Activated B cell treated with CpG ODN at 0.5 μM for 24 hours (primary cell): ENCODE measurements at places on chromosomes 11 and 22. TPM values are rescaled to one million over a fixed set of nuclear protein-coding genes. Genes with fewer than 3 reads are reported as not detected.

DNA sequence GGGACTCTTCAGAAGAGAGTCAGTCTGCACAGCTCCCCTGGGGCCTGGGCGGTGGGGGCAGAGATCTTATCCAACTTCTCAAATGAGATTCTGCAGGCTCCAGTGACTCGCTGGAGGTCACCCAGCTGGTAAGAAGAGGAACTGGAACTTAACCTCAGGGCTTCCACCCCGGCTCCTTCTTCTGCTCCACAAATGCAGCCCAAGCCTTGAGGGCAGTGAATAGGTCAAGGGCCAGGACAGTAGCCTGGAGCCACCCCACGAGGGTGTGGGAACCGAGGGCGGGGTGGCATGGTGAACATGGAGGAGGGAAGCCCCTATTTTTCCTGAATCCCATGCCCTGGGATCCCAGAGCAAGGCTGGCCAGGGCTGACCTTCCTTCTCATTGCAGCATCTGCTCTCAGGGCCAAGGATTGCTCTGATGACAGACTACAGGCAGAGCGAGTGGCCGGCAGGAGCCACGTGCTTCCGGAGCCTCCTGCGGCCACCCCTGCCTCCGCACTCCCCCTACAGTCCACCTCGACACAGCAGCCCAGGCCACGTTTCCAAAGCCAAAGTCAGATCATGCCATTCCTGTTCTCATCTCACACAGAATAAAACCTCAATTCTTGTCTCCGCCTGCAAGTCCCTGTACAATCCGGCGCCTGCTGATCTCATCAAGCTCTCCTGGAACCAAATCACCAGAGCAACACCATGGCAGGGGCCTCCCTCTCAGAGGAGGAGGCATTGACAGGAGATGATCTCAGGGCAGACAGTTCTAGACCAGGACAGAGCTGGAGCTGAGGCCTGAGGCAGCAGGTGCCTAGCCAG, 21.1 kb upstream of the UPK3A start:
- DNase-seq, result peak; percentile 78

DNA sequence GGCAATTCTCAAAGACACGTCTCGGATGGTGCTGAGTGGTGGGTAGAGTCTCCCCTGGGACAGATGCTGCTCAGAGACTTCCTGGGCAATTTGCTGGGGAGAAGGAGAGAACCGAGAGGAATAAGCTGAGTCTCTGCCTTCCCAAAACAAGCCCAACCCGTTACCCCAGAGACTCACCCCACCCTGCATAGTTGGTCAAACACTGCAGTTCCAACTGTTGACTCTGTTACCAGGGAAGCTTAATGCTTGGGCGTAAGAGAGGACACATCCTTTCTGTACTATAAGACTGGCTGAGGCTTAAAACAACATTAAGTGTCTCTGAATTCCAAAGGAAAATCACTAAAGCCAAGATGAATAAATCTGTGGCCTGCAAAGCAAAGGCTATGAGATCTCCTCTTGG, 68.1 kb downstream of the CCDC81 start:
- DNase-seq, result no peak

DNA sequence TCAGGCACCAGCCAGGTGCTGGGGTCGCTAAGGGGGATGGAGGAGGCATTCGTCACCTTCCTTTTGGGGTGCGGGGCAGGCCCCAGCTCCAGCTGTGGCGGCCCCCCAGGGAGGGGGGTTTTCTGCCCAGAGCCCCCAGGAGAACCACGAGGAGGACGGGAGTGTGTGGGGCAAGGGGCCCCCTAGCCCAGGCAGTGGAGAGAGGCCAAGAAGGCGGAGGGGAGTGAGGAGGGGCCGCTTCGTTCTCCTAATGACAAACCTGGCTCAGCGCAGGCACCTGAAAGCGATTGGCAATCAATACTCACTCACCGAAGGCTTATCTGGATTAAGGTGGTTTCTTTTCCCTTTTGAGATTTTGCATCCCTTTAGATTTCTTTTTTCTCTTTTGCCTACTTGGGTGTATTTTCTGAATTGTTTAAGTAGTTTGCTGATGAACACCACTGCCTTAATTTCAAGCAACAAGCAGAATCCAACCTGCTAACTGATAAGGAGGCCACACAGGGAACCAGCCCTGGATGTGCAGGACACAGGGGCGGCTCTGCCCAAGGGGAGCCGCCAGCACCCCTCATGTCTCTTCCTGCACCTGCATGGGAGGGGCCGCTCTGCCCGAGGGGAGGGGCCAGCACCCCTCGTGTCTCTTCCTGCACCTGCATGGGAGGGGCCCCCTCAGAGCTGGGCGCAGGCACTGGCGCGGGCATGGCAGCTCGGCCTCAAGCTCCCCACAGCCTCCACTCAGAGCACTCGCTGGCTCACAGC, 122.3 kb downstream of the BRD1 start:
- DNase-seq, result no peak

DNA sequence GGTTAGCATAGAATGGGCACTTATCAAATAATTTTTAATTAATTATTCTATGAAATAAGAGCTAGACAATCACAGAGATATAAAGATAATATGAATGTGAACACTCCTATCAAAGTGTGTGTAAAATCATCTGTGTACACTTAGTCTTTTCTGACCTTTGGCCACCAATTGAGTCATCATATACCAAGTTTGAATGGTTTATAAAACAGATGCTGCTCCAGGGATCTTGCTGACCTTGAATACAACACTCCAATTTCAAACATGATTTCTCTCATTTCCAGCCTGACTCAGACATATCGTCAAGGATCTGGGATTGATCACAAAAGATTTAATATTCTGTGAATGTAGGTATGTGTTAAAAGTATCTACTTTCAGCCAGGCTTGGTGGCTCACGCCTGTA, 2.9 kb upstream of the OR51V1 start:
- DNase-seq, result no peak

- DNase-seq, result peak; percentile 78
Observed at GRCh38 chr11:69055598-69056516, 7.1 kb downstream of the TPCN2 start.

DNA sequence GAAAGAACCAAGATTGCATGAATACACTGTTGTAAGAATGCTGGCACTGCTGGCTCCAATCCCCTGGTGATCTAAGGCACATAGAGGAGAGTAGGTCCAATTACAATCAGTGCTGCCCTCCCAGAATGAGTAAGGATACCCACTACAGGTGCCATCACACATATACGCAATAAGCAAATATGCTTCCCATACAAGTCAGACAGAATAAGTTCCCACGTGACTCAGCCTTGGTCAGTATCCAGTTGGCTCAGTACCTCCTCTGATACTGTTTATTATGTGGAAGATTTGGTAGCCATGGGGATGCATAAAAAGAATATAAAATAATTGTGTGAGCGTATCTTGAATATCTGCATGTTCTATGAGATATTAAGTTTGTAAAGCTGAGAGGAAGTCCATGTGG, 8.9 kb upstream of the OR2D3 start:
- no peak for DNase-seq

DNA sequence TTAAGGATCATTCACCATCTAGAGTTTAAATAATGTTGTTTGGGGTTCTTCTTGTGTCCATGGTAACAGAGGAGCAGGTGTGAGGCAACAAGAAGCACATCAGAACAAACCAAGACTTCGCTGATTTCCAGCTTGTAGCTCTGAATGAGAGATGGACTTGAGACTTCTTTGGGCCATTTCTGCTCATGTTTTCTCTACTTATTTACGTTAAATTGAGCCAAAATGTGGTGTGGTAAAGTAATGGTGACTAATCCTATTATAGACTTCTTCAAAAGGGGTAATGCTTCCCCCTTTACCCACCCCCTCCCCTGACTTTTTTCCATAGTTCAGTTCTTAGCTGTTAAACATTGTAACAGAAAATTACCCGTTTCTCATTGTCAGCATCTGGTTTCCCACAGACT, 65.2 kb downstream of the CSTPP1 start:
- no peak for DNase-seq

DNA sequence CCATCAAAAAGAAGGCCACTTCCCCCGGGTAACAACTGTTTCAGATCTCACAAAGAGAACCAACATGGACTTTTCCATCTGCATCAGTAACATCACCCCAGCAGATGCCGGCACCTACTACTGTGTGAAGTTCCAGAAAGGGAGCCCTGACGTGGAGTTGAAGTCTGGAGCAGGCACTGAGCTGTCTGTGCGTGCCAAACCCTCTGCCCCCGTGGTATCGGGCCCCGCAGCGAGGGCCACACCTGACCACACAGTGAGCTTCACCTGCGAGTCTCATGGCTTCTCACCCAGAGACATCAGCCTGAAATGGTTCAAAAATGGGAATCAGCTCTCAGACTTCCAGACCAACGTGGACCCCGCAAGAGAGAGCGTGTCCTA, 3.7 kb downstream of the SEC14L6 start:
- no peak for DNase-seq

DNA sequence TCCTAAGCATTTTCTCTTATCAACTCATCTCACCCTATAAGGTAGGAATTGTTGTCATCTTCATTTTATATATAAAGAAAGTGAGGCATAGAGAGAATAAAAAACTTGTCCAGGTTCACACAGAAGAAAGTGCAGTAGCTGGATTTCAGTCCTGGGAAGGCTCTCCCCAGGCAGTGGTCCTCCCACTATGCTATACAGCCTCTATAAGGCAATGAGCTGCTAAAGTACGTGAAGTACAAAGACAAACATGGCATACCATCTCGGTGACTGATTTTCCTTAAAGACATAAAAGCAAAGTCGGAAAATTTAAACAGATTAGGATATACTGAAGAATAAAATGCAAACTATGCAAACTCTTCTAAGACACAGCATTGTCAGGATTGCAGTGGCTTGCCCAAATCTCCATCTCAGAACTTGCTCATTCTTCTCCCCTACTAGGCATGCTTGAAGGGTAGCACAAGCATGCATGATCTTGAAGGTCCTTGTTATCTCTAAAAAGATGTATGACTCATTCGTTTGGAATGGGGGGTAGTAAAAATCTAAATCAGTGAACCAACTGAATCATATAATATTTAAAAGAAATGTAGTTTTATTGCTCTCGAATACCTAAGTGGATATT, 97.8 kb upstream of the CSNK2A3 start:
- no peak for DNase-seq

DNA sequence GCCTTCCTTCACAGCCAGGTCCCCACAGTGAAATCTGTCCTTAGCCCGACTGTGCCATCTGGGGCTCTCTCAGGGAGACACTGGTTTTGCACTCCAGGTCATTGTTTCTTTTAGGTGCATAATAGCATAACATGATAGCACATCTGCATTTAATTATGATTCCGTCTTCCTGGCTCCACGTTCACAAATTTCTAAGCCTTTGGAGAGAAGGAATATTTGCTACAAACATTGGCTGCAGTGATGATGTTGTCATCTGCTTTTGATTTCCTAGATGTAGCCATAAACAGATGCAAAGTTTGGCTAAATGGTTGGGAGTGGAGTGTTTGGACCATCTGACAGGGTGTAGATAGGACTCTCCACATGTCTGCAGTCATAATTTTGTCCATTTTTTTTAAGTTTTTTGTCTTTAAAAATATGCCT, 12.0 kb upstream of the CAT start:
- no peak for DNase-seq

DNA sequence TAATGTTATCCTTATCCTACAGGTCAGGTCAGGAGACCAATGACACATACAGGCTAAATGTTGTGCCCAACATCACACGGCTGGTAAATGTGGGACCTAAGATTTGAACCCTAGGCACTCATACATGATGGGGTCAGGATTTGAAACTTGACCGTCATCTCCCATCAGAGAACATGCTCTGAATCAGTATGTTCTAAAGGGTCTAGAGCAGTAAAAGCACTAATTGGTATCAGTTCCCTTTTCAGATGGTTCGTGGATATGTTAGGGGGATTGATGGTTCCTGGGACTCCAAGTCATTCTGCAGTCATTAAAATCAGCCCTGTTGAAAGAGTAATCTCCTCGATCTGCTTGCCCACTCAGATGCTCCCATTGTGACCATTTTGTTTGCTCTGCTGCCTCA, 65.5 kb downstream of the BMAL1 start:
- no peak for DNase-seq

GRCh38 chr11:83118814-83119213, 38.1 kb upstream of the PCF11 start:
- no peak for DNase-seq

DNA sequence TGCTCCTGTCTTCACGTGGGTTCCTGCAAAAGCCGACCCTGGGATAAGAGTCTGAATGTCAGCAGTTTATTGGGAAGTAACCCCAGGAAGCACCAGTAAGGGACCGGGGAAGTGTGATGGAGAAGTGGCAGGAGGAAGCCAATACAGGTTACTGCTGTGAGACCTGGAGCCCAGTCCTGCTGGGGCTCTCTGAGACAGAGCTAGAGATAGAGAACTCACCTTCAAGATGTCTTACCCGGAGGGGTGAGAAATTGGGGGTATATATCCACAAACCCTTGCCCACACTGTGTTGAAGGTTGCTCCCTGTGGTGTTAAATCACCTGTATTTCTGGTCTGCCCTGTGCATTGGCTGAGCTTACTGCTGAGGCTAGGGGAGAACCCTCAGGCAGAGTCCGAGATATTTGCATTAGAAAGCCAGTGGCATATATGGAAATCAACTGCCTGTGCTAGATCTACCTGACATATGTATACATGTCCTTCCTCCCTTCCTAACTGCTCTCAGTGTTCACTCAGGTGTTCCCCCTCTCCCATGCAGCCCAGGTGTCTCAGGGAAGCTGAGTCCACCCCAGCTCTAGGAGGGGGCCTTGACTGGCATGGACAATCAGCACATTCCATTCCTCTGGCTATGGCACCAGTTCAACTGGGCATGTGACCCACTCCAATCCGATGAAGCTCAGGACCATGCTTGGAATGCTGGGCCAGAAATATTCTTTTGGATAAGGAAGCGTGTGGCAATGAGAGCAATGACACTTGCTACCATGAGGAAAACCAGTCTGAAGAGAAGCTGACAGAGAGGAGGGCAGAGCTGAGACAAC, 6.8 kb upstream of the MICAL2 start:
- no peak for DNase-seq

- DNase-seq, result no peak
Observed at GRCh38 chr11:87300640-87301380, 263.1 kb downstream of the TMEM135 start.

DNA sequence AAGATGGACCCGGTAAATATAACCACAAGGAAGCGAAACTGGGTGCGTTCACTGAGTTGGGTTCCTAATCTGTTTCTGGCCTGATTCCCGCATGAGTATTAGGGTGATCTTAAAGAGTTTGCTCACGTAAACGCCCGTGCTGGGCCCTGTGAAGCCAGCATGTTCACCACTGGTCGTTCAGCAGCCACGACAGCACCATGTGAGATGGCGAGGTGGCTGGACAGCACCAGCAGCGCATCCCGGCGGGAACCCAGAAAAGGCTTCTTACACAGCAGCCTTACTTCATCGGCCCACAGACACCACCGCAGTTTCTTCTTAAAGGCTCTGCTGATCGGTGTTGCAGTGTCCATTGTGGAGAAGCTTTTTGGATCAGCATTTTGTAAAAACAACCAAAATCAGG, 74.4 kb downstream of the NCAPD3 start:
- no peak for DNase-seq

GRCh38 chr11:117898059-117898458, 21.6 kb upstream of the FXYD6 start:
- DNase-seq, result no peak

- no peak for DNase-seq
Observed at GRCh38 chr22:39954584-39955055, 5.6 kb upstream of the TMA7B start.

GRCh38 chr22:50500452-50500851, 7.0 kb downstream of the LMF2 start:
- no peak for DNase-seq

The TMEM191C gene
- 1.3 and 1.5 TPM in 2 replicates for total RNA-seq

The PACSIN3 gene
- total RNA-seq, result 1.5 TPM in 2 replicates

The NXPE1 gene
- total RNA-seq, result not detected in 2 replicates

The OR52B2 gene
- total RNA-seq, result not detected in 2 replicates
